Calu3 (cell line): ENCODE measurements at places on chromosomes 12 and 14.

- peak; percentile 79 for DNase-seq
Measured at GRCh38 chr14:68137704-68138619, 318.4 kb downstream of the RAD51B start.

DNA sequence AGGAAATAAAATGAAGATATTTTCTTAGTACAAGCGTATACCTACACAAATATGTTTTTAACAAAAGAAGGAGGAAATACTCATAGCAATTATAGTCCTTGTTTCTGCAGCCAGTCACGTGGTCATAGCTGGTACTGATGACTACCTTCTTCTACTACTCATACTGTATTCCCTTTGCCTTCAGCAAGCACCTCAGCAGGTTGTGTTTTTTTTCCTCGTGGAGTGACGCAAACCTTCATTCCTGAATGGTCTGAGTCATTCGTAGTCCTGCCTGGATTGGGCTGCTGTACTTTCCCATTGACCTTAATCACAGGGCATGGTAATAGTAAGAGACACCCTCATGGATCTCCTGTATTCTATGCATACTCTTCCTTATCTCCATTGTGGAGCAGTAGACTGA, 25.7 kb upstream of the SLC16A7 start:
- peak; percentile 25 for DNase-seq

DNA sequence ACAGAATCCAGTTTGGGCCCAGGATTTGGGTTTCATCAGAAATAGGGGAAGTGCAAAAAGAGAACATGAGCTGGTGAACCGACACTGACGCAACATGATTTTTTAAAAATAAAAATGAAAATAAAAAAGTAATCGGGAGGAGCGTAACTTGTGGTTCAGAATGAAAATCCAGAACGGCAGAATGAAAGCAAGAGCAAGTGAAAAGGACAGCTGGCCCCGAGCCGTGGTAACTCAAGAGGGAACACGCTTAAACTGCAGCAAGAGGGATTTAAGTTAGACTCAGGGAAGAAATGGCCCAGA, 1.6 kb downstream of the SLC6A12 start:
- DNase-seq, result no peak

DNA sequence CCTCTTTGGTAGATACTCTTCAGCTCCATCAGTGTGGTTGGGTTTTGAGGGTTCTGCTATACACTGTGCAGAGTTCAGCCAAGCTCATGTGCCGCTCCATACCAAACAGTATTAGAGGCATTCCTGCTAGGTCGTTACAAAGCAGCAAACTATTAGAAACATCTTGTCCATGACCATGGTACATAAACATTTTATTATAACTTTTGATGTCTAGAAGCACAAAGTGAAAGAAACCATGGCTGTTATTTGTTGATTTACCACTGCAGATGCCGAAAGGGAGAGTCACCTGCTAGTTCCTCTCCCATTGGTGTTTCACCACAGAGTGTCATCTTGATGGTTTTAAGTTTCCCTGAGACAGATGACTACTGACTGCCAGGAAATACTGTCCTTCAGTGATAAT, 242.0 kb downstream of the ADAMTS20 start:
- DNase-seq, result no peak

DNA sequence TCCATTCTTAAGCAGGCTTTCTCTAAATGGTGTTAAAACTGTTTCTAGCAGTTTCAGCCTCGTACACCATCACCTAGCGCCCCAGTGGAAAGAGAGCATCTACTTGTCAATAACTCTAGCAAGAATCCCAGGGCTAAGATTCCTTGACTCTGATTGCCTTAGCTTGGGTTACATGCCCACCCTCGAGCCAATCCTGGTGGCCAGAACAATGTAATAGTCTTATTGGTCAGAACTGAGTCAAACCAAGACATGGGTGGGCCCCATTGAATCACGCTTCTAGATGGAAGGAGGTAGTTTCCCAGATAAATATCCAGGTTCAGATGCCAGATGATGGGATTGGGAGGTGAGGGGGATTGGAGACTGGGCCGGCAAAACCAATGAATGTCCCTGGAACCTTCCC, 55.9 kb upstream of the MED13L start:
- DNase-seq, result no peak

- no peak for DNase-seq
Measured at GRCh38 chr12:124786061-124786964, 77.4 kb downstream of the SCARB1 start.

DNA sequence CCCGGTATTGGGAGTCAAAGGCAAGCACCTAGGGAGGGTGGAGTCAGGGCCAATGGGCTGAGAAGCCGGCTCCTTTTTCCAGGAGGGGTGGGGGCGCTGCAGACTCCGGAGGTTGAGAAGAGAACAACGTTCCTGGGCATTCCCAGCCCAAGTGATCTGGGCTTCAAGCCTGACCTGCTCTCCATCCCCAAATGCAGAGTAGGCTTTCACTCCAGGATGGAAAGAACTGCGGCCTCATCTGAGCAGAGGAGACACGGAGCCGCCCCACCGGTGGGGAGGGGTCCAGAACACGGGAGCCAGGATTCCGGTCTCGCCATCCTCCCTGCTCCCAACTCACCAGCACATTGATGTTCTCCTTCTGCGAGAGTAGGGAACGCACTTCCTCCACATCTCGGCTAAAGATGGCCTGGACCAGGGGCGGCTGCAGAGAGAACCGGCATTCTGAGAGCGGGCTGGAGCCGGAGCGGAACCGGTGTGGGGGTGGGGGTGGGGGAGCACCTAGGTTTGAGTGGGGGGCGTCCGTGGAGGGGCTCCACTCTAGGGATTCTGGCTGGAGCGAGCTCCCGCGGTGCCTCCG, 605 bp downstream of the ANKRD52 start:
- peak; percentile 54 for DNase-seq

DNA sequence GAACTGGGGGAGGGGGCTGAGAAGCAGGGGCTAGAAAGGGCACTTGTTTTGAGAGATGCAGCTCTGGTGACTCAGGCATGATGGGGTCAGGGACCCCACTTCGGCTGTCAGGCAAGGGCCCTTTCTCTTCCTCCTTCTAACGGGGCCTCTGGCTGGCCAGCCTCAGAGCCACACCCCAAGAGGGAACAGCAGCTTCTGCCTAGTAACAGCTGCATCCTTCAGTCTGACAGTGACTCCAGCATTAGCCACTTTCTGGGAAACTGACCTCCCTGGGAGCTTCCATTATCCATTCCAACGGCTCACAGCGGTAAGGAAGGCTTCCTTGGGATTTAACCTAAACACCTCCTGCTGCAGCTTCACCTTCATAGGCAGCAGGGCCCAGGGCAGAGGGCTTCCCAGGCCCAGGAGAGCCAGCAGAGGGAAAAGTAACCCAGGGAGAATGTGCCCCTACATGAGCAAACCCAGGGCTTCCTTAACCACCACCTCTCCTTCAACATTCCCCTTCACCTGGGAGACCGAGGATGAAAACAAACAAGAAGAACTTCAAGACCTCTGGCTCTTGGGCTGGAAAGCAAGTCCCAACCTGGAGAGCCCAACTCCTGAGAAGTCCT, 2.7 kb downstream of the NCKAP5L start:
- DNase-seq, result no peak

DNA sequence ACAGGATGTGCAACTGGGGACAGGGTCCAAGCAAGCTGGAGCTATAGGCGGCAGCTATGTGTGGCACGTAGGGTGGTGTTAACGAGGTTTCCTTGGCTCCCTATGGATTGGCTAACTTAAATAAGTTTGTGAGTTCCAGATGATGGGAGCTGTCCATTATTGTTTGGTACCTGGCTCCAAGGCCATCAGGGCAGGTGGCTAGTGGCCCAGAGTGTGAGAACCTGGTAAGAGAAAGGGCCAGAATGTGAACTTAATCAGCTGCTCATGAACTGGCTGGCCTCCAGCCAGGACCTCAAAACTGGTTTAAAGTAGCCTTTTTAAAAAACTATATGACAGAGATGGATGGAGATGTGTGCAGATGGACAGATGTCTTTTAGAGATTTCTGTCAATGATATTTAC, 1.5 kb upstream of the BDKRB2 start:
- no peak for DNase-seq

DNA sequence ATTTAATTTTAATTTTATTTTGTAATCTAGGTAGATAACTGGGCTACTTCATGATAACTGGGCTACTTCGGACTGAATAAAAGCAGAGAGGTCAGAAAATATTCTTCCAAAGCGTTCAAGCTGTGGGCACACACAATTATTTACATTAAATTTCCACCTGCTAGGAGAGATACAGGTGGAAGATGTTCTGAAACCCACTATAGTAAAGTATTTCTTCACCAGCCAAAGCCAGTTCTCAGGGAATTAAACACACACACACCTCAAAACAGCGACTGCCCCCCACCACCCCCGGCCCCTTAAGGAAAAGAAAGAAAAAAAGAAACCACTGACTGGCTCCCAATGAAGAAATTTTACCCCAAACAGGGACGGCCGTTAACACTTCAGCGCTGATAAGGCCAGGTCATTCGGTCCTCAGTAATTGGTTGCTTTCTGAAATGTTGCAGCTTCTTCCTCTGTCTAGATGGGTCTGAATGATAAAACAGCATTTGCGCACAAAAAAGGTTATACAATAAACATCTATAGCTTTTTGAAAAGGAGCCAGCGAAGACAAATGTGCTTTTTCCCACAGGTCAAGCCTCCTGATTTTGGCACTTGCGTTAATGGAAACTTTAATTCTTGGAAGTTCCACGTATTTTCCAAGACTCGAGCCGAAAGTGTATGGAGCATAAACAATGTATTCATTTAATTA, 771 bp upstream of the KCNJ8 start:
- DNase-seq, result no peak

GRCh38 chr14:54809767-54810166, 92.9 kb downstream of the GCH1 start:
- DNase-seq, result no peak

GRCh38 chr12:98456576-98457573, 58.5 kb upstream of the TMPO start:
- DNase-seq, result peak; percentile 62

GRCh38 chr12:62701492-62701891, 233.5 kb downstream of the PPM1H start:
- DNase-seq, result no peak

DNA sequence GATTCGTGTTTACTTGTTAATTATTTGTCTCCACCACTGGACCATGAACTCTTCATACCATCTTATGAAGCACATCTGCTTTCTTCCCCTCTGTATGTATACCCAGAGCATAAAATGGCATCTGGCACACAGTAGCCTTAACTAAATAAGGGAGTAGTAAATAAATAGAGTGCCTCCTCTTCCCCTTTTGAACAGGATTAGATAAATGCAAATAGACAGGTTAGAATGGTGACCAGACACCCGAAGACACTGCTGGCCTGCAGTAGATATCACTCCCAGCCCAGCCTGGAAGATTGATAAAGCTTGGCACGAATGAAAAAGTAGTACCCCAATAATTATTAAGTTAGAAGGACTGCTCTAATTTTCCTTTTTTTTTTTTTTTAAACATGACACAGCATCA, 6.9 kb downstream of the GALNT4 start:
- no peak for DNase-seq

GRCh38 chr12:80714055-80714454, 2.7 kb upstream of the MYF5 start:
- no peak for DNase-seq

- no peak for DNase-seq
Measured at GRCh38 chr12:12427568-12427967, 70.7 kb downstream of the BORCS5 start.

- no peak for DNase-seq
Measured at GRCh38 chr12:132326646-132327045, 2.7 kb downstream of the GALNT9 start.

- no peak for DNase-seq
Measured at GRCh38 chr12:104692557-104693218, 235.9 kb downstream of the CHST11 start.

- no peak for DNase-seq
Measured at GRCh38 chr14:43168371-43168925, 1338.6 kb downstream of the FSCB start.

GRCh38 chr14:23521785-23522640, 29.6 kb downstream of the ZFHX2 start:
- no peak for DNase-seq

GRCh38 chr12:65427646-65428045, 149.2 kb downstream of the MSRB3 start:
- no peak for DNase-seq

DNA sequence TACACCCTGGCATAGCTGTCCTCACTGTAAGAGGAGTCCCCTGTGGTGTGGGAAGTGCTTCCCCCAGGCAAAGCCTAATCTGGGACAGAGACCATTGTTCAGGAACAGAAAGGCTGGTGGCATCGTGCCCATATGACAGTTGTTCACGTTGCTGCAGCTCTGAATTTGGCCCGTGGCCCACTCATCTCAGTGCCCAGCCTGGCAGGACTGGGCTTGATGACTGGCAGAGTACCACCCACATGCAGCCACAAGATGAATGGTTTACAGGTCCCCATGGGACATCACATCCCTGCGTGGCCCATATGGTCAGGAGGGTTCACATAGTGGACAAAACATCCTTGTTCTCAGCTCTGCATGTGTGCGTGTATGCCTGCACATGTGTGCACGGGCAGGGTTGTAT, 17.5 kb downstream of the IQSEC3 start:
- DNase-seq, result no peak

DNA sequence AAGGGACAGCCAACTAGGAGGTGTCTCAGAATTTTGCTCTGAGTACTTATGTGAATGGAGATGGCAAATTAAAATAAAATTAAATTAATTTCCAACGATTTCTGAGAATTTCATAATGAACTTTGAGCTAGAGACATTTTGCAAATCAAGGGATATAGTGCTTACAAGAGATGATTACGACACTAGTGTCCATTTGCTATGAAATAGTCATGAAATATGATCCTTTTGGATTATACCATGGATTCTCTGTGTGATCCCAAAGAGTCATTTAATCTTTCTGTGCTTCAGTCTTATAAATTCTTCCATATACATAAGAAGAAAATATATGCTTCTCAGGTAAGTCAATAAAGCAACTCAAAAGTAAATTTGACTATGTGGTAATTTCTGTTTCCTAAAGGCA, 240.6 kb downstream of the SLC25A21 start:
- no peak for DNase-seq

GRCh38 chr14:37638599-37638998, 43.2 kb downstream of the TTC6 start:
- no peak for DNase-seq

- no peak for DNase-seq
Measured at GRCh38 chr12:92362126-92362525, 216.5 kb upstream of the BTG1 start.

DNA sequence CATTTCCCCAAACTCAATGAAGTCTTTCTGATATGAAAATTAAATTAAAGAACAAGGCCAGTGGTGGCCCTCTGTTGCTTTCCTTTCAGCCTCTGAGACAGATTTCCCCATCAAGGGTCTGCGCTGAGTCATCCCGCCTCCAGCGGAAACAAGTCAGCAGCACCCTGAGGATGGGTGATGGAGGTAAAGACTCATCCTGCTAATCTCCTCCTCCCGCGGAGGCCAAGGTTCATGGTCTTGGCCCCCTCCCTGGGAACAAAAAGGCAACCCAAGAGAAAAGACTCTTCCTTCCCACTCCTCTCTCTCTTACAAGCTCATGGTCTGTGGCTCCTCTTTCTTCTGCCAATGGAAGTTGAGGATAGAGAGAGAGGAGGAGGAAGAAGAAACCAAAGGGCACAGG, 9.0 kb upstream of the NUMB start:
- DNase-seq, result no peak

- DNase-seq, result no peak
Measured at GRCh38 chr12:47100160-47100559, 20.4 kb upstream of the AMIGO2 start.
